ENCODE measurements at places on chromosomes 2 and 18.

- no peak for DNase-seq
Observed at GRCh38 chr2:239724194-239724849, 300.8 kb downstream of the NDUFA10 start.

- DNase-seq, result no peak
Observed at GRCh38 chr2:9279426-9279825, 72.8 kb downstream of the ASAP2 start.

- peak; percentile 46 for DNase-seq
Observed at GRCh38 chr2:25228848-25229278, 60.5 kb upstream of the POMC start.

- no peak for DNase-seq
Observed at GRCh38 chr18:3554091-3554601, 104.2 kb downstream of the TGIF1 start.

- no peak for DNase-seq
Observed at GRCh38 chr2:113242327-113242726, 36.4 kb downstream of the PAX8 start.
